Kidney (tissue), 22 donors: ENCODE measurements at places on chromosomes 5 and 9. TPM values are rescaled to one million over a fixed set of nuclear protein-coding genes. Genes with fewer than 3 reads are reported as not detected.

The IFNB1 gene
- not detected for total RNA-seq

The BTNL3 gene
- not detected for total RNA-seq

The PSD2 gene
- total RNA-seq, result 0.13 TPM

The IL5 gene
- total RNA-seq, result not detected

The CCNO gene
- total RNA-seq, result 5.9 TPM

The MCC gene
- total RNA-seq, result 20.6 TPM

The DDX4 gene
- total RNA-seq, result not detected

The SLC36A2 gene
- 1.8 TPM for total RNA-seq
